ENCODE measurements at places on chromosomes 4 and X.

DNA sequence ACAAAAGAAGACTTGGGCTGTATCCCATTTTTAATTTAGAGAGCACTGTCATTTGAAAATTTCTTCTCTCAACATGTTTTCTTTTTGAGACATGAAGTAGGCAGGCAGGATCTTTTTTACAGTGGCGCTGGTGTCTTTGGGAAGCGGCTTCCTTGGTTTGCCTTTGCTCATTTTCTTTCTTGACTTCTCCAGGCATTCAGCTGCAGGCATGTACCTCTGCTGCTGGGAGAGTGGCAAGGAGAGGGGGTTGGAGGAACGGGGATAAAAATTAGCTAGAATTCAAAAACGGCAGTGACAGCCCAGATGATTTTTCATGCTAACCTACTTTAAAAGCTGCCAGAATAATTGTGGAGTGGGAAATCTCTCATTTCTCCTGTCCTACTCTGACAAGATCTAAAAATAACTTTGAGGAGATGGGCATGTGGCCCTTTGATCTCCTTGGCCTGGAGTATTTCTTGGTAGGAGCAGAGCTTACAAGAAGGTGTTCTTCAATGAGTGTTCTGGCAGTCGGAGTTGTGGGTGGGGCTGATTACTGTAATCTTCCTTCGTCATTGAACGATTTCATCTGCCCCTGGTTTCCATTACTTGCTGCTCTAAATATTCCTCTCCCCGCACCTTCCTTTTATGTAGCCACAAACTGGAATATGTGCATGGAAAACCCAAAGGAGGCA lies 54.8 kb downstream of the TBL1X start:
- no peak for DNase-seq

DNA sequence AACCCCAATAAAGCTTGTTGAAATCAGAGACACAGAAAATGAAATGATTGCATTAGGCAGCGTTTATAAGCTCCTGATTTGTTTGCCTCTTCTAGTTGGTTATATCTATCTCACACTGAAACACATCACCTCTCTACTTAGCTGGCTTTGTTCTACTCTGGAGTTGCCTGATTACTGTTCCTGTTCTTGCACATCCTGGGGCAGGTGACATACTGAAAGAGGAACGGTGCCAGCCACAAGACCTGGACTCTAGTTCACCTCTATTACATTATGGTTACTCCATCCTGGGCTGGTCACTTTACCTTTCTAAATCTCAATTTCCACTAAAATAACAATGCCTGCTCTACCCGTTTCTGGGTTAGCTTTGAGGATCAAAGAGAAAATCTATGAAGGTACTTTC lies 47.9 kb downstream of the TRIM2 start:
- no peak for DNase-seq

DNA sequence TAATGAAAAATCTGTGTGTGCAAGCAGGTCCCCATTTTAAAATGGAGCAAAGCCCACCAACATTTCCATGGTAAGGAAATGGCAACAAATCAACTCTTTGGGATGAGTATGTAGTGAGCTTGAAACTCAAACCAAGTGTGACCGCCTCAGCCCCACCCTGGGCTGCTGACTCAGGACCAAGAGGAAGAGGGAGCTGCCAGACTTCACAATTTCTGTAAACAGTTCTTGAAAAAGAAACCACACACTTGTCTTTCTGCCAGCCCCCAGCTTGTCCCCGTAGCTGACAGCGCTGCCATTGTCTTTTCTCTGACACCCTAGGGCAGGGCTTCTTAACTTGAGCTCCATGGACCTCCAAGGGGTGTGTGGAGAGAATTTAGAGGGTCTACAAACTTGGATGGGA lies 10.3 kb downstream of the RTL5 start:
- DNase-seq: peak; percentile 55

DNA sequence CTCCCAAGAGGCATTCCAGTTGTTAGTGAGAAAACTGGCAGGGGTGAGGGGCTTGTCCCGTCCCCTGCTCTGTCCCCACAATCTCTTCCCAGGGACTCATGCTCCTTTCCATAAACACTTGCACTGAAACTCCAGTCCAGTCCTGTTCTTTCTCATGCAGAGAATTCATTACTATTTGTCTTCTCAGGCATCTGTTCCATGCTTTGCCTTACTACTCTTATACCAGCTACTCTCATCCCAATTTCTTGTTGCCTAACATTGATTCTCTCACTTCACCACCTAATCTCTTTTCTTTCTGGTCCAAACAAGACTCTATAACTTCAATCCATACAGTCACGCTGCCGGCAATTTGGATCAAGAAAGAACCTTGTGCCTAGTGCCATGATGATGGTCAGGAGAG lies 97.1 kb upstream of the VEGFC start:
- no peak for DNase-seq

- no peak for DNase-seq
Measured at GRCh38 chr4:38842994-38843393, 13.6 kb downstream of the TLR6 start.

- no peak for DNase-seq
Measured at GRCh38 chrX:122248681-122249080, 935.4 kb upstream of the GRIA3 start.

GRCh38 chr4:75630937-75631329 lies 605 bp upstream of the CDKL2 start:
- no peak for DNase-seq

DNA sequence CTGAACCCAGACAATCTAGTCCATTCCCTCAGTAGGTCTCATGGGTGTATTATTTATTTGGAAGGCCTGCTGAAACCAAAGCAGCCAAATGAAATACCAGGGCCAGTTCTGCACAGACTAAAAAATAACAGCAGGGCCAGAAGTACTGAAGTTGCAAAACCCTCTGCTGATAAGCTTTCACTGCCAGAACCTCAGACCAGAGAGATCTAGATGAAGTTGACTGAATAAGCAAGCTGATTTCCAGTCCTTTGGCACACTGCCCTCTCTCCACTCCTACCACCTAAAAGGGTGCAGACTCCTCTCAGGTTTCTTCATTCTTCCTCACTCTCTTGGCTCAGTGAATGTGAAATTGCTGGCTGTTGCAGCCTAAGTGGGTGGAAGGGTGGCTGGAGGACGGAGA lies 276.7 kb upstream of the KLF3 start:
- no peak for DNase-seq

DNA sequence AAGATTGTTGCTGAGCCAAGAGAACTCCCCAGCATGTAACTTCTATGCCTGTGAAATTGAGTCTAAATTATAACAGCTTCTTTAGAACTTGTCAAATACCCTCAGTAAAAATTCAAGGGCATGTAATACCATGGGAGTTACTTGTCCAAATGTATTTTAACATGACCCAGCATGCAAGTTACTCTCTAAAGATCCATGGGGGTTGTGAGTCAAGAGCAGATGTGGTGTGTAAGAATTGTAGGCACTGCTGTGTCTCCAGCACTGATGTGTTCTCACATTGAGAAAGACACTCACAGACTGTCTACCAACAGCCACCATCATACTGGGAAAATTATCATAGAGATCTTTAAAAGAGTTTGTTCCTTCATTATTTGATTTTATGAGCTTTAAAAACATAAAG lies 237.4 kb upstream of the IL1RAPL1 start:
- DNase-seq: no peak

DNA sequence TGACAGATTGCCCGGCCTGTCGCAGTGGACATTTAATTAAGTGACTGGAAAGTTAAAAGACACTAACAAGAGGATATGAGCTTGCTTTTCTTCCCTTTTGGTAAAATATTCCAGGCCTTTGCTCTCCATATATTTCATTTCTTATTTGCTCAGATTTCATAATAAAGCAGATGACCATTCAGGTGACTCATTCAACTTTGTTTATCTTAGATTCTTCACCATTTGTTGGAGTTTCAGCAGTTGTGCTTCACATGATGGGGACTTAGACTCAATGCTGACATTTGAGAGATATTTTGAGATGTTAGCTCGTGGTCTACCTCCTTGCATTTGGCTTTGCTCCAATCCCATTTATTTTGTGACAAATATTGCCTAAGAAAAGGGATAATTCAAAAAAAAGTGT lies 312.2 kb downstream of the ARHGAP24 start:
- no peak for DNase-seq

GRCh38 chr4:37604461-37604860 lies 81.7 kb downstream of the RELL1 start:
- DNase-seq: no peak

GRCh38 chr4:125315576-125316400 lies 1.0 kb downstream of the FAT4 start:
- DNase-seq: no peak

GRCh38 chrX:25442499-25442898 lies 426.7 kb upstream of the ARX start:
- no peak for DNase-seq

All from CD4-positive, alpha-beta T cell treated with Interleukin-4 for 1 hour (primary cell).